Activated CD4-positive, alpha-beta memory T cell treated with anti-CD3 and anti-CD28 coated beads, Interleukin-2, amount 10 ng/mL, durations not matched to agents 7 days and 5 days (primary cell): ENCODE measurements at places on chromosomes 2 and 18. TPM values are rescaled to one million over a fixed set of nuclear protein-coding genes. Genes with fewer than 3 reads are reported as not detected.

CYBRD1 gene
- total RNA-seq = 0.88 TPM

IL36RN gene
- not detected for total RNA-seq

ACVR1C gene
- 1.9 TPM for total RNA-seq

CABYR gene
- total RNA-seq = 0.48 TPM

RBM44 gene
- total RNA-seq = 0.75 TPM

HEATR5B gene
- total RNA-seq = 18.3 TPM

METAP1D gene
- total RNA-seq = 2.9 TPM

B3GNT7 gene
- total RNA-seq = not detected

COL3A1 gene
- total RNA-seq = not detected

SOWAHC gene
- total RNA-seq = 0.90 TPM

POMC gene
- 3.0 TPM for total RNA-seq

TDRD15 gene
- total RNA-seq = 0.05 TPM

PTPRM gene
- 9.3 TPM for total RNA-seq

SIGLEC15 gene
- not detected for total RNA-seq

PLGLB2 gene
- 1.3 TPM for total RNA-seq

LRRTM4 gene
- not detected for total RNA-seq

FEV gene
- total RNA-seq = not detected

CAPN14 gene
- total RNA-seq = 0.35 TPM

FHOD3 gene
- not detected for total RNA-seq

TMEM169 gene
- 3.5 TPM for total RNA-seq

ZNF521 gene
- not detected for total RNA-seq
